ENCODE measurements at places on chromosomes 3 and 15.

- DNase-seq, result no peak
Measured at GRCh38 chr3:190860521-190860920, 2.0 kb downstream of the GMNC start.

GRCh38 chr3:181735911-181736310 lies 24.2 kb downstream of the SOX2 start:
- no peak for DNase-seq

- DNase-seq, result no peak
Measured at GRCh38 chr15:88057836-88058235, 198.7 kb downstream of the NTRK3 start.

- DNase-seq, result no peak
Measured at GRCh38 chr3:71885006-71885405, 100.1 kb upstream of the PROK2 start.

GRCh38 chr3:119681279-119681678 lies 4.1 kb upstream of the COX17 start:
- DNase-seq, result no peak

GRCh38 chr3:168495932-168496331 lies 400.2 kb upstream of the GOLIM4 start:
- no peak for DNase-seq

DNA sequence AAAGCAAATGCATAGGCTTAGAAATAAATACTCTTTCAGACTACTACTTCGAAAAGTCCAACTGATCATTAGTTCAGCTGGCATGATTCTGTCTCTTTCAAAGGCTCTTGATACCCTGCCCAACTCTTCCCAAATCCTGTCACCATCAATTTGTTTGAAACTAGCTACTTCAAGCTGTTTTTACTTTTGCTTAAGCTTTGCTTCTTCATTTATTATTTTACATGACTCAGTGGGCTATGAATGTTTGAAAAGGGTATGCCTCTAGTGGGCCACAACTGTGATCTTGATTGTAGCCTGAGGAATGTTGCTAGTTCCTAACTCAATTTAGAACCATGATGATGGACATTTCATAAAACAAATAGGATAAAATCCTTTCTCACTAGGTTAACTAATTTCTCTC lies 340.8 kb downstream of the NAALADL2 start:
- no peak for DNase-seq

- DNase-seq, result no peak
Measured at GRCh38 chr3:45644063-45644790, 45.0 kb upstream of the SACM1L start.

- no peak for DNase-seq
Measured at GRCh38 chr3:122890077-122890719, 95.3 kb downstream of the SLC49A4 start.
